HuH-7 (cell line): ENCODE measurements at places on chromosomes 5 and 9.

- DNase-seq = no peak
Measured at GRCh38 chr9:97694769-97695168, 2.4 kb downstream of the XPA start.

DNA sequence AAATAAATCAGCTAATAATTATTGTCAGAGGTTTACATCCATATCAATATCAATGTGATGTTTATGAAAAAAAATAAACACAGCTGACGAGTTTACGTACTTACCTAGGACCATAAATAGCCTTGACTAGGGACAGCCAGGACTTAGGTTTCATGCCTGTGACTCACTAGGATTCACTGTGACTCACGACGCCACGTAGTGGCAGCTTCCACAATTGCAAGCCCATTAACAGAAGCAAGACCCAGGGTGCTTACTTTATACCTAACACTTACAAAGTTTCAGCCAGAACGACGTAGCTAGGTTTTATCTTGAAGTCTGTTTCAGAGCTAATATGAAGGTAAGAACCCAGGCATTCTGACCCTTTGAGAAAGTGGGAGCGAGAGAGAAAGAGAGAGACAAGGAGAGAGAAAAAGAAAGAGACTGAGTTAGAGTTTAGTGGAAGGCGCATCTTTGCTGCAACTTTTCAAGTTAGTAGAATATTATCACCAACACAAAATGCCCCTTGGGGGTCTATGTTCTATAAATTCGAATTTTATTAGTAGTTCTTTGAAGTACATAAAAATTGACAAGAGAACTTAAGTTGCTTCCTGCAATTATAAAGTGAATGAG lies 191.2 kb downstream of the GNA14 start:
- peak; percentile 60 for DNase-seq

- DNase-seq = no peak
Measured at GRCh38 chr9:82574911-82575310, 488.0 kb downstream of the RASEF start.

GRCh38 chr5:174521449-174521848 lies 202.9 kb upstream of the MSX2 start:
- no peak for DNase-seq

DNA sequence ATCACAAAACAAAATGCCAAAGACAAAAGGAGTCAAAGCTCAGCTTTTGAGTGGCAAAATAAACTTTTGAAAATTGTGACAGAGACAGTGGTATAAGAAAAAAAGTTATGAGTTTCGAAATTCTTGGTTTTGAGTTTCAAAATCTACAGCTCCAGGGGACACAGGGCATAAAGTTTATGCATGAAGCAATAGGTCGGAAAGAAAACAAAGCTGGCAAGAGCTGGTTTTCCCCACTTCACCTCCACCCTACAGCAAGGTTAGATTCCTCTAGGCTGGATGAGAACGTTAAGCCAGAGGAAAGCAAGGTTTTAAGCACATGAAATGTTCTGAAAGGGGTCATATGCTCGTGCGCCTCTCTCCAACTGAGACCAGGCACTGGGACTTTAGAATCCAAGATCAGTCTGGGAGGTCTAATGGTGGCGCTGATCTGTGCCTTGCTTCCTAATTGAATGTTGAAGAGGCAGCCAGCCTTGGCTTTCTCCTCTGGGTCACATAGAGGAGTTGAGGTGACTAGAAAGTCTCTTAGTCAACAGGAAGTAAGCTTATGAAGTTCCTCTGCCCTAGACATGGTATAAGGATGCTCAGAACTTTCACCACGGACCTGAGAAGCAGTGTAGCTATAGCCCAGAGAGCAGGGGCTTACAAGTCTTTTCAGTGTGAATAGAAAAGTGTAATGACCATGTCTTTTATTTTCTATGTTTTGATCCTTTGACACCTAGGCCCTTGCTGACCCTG lies 167.7 kb upstream of the DMAC1 start:
- DNase-seq = no peak

- DNase-seq = no peak
Measured at GRCh38 chr5:160800375-160801275, 51.4 kb downstream of the ATP10B start.

GRCh38 chr5:68415177-68416085 lies 199.9 kb downstream of the PIK3R1 start:
- DNase-seq = no peak

DNA sequence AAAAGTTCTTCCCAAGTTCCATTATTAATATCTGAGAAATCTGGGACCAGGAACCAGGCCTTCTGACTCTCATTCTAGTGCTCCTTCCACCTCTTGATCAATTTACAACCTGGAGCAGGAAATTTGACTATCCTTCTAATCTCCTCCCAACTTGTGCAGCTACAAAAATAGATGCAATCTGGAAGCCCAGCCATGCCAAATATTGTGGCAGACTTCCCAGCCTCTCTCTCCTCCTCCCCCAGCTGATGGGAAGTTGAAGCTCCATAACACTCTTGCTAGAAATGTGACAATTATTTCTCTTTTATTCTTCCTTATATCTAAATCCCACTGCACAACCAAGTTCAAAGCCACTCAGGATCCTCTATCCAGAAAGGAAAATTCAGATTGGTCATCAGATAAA lies 252.1 kb downstream of the SEC61B start:
- no peak for DNase-seq

DNA sequence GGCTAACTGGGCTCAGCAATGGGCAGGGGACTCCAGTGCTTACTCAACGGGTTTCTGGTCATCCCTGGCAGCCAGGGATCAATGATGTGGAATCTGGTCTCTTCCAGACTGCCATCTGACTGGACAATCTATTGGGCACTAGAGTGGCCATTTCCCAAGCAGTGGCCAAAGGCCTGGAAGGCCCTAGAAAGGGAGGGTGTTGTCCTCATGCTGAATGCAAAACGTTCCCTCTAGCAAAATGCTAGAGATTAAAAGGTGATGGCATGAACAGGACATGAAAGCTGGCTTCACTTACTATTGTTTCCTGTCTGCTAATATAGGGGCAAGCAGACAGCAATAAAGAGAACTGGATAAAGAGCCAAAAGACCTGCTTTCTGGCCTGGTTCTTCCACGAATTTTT lies 254.2 kb upstream of the PANK3 start:
- DNase-seq = no peak

- DNase-seq = no peak
Measured at GRCh38 chr5:95159603-95160002, 125.3 kb downstream of the MCTP1 start.

GRCh38 chr5:180975338-180975737 lies 13.3 kb upstream of the BTNL3 start:
- DNase-seq = no peak

DNA sequence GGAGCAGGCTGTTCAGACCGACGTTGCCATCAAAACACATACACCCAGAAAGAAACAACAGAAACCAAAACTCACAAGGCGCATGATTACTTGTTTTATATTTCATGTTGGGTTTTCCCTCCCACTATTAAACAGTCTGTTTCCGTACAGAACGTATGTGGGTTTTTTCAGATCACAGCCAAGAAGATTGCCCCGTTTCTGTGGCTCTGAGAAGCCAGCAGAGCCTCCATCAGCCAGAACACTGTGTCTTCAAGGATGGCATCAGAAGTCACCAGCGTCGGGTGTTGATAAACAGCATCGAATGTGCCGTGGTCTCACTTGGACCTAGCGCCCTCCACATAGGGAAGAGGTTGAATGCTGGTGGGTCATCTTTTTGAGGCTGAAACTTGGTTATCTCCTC lies 42.8 kb downstream of the FAM78A start:
- DNase-seq = no peak

GRCh38 chr5:174097486-174098185 lies 52.1 kb downstream of the NSG2 start:
- no peak for DNase-seq

GRCh38 chr9:71308454-71308853 lies 187.0 kb upstream of the TRPM3 start:
- DNase-seq = no peak

- DNase-seq = peak; percentile 85
Measured at GRCh38 chr9:36840898-36841536, 193.1 kb downstream of the PAX5 start.

- DNase-seq = no peak
Measured at GRCh38 chr5:87388129-87388528, 24.6 kb downstream of the CCNH start.

- no peak for DNase-seq
Measured at GRCh38 chr5:73827106-73827450, 201.1 kb downstream of the ARHGEF28 start.

GRCh38 chr5:121867403-121867802 lies 15.7 kb downstream of the FTMT start:
- no peak for DNase-seq

DNA sequence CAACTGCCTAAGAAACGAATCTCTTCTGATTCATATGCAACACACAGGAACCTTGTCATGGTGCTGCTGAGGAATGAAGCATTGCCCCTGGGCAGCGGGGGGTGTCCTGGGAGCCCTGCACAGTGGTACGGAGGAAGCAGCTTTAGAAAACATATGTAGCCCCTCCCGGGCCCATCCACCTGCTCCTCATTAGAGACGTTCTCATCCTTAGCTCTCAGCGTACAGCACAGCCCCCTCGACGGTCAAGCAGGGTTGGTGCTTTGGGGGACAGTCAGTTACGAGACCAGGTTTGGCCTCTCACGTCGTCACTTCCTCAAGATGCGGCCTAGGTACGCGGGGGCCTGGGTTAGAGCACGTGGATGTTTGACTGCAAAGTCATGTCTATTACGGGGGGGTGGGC lies 28.4 kb upstream of the LAMC3 start:
- DNase-seq = no peak

DNA sequence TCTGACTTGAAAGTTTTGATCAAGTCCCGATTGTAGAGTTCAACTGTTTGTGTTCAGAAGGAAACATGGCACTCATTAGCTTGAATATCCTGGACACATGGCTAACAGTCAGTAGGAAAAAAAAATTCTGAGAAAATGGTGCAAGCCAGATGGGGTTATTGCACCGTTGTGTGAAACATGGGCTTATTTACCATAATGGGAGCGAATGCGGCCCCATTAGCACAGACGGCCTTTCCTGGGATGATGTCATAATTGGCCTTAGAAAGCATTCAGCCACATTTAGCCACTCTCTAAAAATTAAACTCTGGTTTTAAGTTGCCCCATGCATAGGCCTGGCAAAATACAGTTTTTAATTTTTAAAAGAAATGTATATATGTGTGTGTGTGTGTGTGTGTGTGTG lies 112.1 kb downstream of the IRX2 start:
- no peak for DNase-seq

DNA sequence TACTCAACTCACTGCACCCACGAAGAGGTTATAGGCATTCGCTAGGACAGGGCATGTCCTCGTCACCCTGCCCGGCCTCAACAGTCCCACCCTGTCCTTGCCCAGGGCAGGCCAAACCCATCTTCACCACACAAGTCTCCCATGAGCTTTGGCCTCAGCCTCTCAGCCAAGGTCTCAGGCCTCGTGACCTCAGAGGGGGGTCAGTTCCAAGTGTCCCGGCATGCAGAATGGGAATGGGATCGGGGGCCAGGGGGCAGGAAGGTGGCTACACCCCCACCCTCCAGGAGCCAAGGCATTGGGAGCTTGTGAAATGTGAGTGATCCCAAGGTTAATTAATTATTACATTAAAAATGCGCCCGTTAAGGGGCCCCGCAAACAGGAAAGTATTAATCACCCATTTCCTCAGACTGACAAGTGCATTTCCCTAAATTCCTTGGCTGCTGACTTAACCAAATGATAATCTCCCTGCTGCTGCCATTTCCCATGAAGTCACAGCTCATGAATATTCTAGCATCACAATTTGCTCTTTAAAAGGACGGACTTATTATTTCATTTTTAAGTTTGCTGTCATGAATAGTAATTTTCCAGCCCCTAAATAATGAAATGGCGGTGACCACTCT lies 8.0 kb upstream of the UBAC1 start:
- no peak for DNase-seq

- DNase-seq = no peak
Measured at GRCh38 chr5:79263290-79263689, 27.4 kb downstream of the JMY start.

DNA sequence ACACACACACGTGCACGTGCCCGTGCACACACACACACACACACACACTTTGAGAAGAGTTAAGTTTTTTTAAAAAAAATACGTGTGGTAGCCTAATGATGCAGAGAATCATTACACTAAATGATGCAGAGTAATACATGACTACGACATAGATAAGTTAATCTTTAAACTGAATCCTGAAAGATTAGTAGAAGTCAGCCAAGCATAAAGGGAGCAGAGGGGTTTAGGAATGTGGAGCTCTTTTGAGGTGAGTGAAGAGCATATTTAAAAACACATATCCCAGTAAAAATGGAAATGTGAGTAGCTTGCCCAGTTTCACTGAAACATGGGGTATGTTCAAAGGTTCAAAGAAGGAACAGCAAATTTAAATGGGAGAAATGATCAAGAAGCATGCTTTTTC lies 61.3 kb upstream of the TYRP1 start:
- no peak for DNase-seq

DNA sequence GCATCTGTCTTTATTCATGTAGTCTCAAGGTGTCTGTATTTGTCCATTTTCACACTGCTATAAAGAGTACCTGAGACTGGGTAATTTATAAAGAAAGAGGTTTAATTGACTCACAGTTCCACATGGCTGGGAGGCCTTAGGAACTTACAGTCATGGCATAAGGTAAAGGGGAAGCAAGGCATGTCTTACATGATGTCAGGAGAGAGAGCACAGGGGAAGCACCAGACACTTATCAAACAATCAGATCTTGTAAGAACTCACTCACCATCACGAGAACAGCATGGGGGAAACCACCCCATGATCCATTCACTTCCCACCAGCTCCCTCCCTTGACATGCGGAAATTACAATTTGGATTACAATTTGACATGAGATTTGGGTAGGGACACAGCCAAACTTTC lies 44.2 kb downstream of the NLN start:
- no peak for DNase-seq

DNA sequence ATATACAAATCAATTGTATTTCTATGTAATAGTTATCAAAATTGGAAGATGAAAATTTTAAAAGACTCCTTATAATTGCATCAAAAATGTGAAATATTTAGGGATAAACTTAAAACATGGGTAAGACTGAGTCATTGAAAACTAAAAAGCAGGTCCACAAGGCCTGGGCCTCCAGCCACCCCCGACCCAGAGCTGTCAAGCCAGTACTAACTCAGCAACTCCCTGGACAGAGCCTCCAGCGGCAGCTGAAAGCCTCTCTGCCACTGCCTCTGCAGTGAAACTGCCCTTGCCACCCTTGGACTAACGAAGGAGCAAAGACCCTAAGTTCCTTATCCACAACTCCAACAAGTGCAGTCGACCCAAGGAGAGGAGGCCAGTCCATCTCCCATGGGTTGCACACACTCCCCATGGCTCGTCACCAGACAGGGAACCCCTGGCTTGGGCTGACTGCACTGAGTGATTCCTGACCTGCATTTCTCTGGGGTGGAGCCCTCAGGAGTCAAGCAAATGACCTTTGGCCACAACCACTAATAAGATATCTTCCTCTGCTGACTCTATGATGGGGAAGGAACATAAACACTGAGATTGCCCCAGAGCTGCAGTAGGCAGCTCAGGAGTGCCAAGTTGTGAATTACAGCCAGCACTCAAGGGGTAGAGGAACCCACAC lies 20.5 kb downstream of the PTGER4 start:
- DNase-seq = no peak
